ENCODE measurements at places on chromosomes 16 and 17. TPM values are rescaled to one million over a fixed set of nuclear protein-coding genes. Genes with fewer than 3 reads are reported as not detected.

The AOC3 gene
- total RNA-seq = 2.4 TPM

The CACNG3 gene
- not detected for total RNA-seq

The C1QTNF1 gene
- total RNA-seq = not detected

The OR1F1 gene
- total RNA-seq = not detected

The LMF1 gene
- total RNA-seq = 14.3 TPM

The ACSM5 gene
- total RNA-seq = not detected

The ZACN gene
- total RNA-seq = 10.3 TPM

The TBC1D28 gene
- total RNA-seq = not detected

The SMIM5 gene
- 0.09 TPM for total RNA-seq

The KRTAP9-7 gene
- not detected for total RNA-seq

The HBA2 gene
- total RNA-seq = 0.32 TPM

The HSD17B2 gene
- total RNA-seq = not detected

The ITGB3 gene
- total RNA-seq = not detected

The HS3ST3A1 gene
- 1.2 TPM for total RNA-seq

The ARL17B gene
- total RNA-seq = 15.6 TPM

The ATXN7L3 gene
- total RNA-seq = 113 TPM

The CCDC144A gene
- total RNA-seq = 2.0 TPM

The BAIAP3 gene
- total RNA-seq = 0.21 TPM

The ZNF469 gene
- 0.67 TPM for total RNA-seq
